ENCODE measurements at places on chromosomes 4 and X.

- peaks cover 13% of the 10 kb centered on the region for H3K4me1 ChIP-seq
- no peaks in the 10 kb centered on the region for H3K27me3 ChIP-seq
- no peak overlapping the region for H3K27ac ChIP-seq
Measured at GRCh38 chrX:136057567-136057966, 72.3 kb downstream of the SLC9A6 start.

DNA sequence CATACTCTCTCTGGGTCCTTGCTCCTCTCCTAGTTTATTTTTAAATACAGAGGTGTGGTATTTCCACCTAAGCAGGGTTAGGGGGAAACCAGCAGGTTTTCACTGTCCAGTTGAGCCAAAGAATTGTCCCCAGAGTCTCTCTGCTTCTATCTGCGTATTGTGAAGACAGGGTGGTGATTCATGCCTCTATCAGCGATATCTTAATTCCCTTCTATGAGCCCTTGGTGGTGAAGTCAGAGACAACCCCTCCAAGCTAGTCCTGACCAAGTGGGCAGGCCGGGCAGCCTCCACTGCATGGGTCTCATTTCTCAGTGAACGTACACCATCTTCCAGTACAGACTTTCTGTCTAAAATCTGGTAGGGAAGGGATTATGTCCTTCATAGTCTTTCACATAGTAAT lies 100.5 kb upstream of the GPR34 start:
- H3K4me3 ChIP-seq: no peak overlapping the region
- H3K36me3 ChIP-seq: peaks cover 4% of the 10 kb centered on the region

- DNase-seq: no peak
- no peaks in the 10 kb centered on the region for H3K36me3 ChIP-seq
- H3K4me3 ChIP-seq: no peak overlapping the region
- H3K4me1 ChIP-seq: no peaks in the 10 kb centered on the region
- peaks cover 4% of the 10 kb centered on the region for H3K27me3 ChIP-seq
- H3K27ac ChIP-seq: no peak overlapping the region
Measured at GRCh38 chr4:165393051-165393450, 14.2 kb downstream of the CPE start.

DNA sequence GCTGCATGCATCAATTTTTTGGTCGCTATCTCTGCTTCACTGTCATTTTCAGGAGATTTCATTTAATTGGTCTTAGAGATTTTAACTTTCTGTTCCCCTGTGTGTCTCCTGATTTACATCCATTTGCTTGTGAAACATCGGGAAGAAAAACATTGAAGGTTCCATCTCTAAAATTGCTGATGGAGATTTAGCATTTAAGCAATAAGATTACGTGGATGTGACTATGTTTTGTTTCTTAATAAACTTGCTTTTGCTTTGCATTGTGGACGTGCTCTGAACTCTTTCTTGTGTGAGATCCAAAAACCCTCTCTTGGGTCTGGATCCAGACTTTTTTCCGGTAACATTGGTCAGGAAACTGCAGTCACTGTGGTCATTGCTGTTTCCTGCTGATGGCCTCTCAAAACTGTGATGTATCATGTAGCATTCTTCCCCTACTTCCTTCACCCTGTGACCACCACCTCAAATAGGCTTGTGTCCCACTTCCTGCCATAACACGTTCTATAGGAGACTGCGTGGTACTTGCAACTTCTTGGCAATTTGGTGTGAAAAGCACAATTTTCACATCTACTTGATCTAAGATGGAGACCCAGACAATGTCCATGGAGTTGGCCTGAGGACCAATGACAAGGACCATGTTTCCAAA lies 4.9 kb downstream of the CXCL2 start:
- no peak overlapping the region for H3K4me3 ChIP-seq
- no peak for DNase-seq
- no peak overlapping the region for H3K27ac ChIP-seq
- no peaks in the 10 kb centered on the region for H3K36me3 ChIP-seq

DNA sequence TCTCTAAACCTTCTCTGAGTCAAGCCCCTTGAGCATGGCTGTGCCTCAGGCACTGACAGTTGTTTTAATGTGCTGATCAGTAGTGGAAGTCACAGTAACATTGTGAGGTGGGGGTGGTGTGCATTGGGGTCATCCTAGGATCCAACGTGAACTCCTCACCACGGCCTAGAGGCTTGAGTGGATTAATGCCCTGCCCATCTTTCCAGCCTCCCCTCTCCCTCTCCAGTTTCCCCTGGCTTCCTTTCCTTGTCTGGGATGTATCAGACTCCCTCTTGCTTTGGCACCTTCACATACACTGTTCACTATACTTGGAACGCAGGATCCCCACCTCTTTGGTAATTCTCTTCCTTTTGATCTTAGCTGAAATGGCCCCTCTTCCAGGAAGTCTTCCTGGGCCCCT lies 13.3 kb upstream of the PJA1 start:
- H3K4me3 ChIP-seq: no peak overlapping the region
- no peak overlapping the region for H3K27ac ChIP-seq
- no peaks in the 10 kb centered on the region for H3K36me3 ChIP-seq
- no peaks in the 10 kb centered on the region for H3K4me1 ChIP-seq
- no peak for DNase-seq

GRCh38 chr4:47598320-47598719 lies 113.2 kb downstream of the ATP10D start:
- no peak overlapping the region for H3K27ac ChIP-seq
- no peaks in the 10 kb centered on the region for H3K4me1 ChIP-seq
- no peak for DNase-seq
- no peaks in the 10 kb centered on the region for H3K36me3 ChIP-seq
- no peak overlapping the region for H3K4me3 ChIP-seq
- no peaks in the 10 kb centered on the region for H3K27me3 ChIP-seq

GRCh38 chr4:145251391-145251790 lies 71.0 kb upstream of the OTUD4 start:
- H3K27me3 ChIP-seq: peaks cover 7% of the 10 kb centered on the region
- no peak overlapping the region for H3K27ac ChIP-seq
- no peaks in the 10 kb centered on the region for H3K36me3 ChIP-seq
- no peak for DNase-seq

- no peaks in the 10 kb centered on the region for H3K27me3 ChIP-seq
- no peaks in the 10 kb centered on the region for H3K36me3 ChIP-seq
- no peak overlapping the region for H3K27ac ChIP-seq
Measured at GRCh38 chr4:21211846-21212245, 511.6 kb downstream of the PACRGL start.

- no peak for DNase-seq
- no peak overlapping the region for H3K27ac ChIP-seq
- no peaks in the 10 kb centered on the region for H3K4me1 ChIP-seq
- no peaks in the 10 kb centered on the region for H3K36me3 ChIP-seq
Measured at GRCh38 chrX:97763391-97763790, 879.7 kb downstream of the RPA4 start.

DNA sequence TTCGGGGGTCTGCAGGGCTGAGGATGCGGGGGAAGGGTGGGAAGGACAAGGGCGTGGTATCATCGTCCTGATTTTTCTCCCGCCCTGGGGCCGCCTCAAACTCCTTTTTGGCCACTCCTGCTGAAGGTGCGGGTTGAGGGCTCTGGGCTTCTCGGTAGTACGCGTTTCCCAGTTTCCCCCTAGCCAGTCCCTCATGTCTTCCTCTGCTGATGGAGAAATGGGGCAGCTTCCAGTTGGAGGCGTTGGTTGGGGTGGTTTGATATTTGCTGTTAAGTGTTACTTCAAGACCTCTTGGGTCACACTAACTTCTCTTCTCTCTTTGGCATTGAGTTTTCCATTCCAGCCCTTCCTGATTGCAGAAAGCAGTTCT lies 482 bp downstream of the GSTCD start:
- peaks cover 12% of the 10 kb centered on the region for H3K36me3 ChIP-seq
- no peaks in the 10 kb centered on the region for H3K27me3 ChIP-seq
- H3K4me1 ChIP-seq: peaks cover 36% of the 10 kb centered on the region
- H3K27ac ChIP-seq: peak overlapping the region; percentile 97
- peak overlapping the region; percentile 99 for H3K4me3 ChIP-seq

DNA sequence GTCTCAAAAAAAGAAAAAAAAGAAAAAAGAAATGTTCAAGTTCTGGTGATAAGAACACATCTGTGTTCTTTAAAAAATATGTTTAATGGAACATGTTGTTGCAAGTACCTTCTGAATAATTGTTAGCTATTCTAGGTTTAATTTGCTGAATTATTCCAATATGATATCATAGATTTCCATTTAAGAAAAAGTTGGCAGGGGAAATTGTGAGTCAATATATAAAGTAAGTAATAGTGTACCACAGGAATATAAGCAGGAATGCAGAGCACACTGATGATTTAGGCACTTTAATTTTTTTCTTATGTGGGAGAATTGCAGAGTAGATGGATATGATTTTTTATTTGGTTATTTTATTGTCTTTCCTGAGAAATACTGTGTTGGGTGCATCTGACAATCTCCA lies 190.7 kb downstream of the RPA4 start:
- no peak overlapping the region for H3K4me3 ChIP-seq
- no peaks in the 10 kb centered on the region for H3K27me3 ChIP-seq
- H3K27ac ChIP-seq: no peak overlapping the region
- H3K36me3 ChIP-seq: no peaks in the 10 kb centered on the region
- DNase-seq: no peak
- no peaks in the 10 kb centered on the region for H3K4me1 ChIP-seq

DNA sequence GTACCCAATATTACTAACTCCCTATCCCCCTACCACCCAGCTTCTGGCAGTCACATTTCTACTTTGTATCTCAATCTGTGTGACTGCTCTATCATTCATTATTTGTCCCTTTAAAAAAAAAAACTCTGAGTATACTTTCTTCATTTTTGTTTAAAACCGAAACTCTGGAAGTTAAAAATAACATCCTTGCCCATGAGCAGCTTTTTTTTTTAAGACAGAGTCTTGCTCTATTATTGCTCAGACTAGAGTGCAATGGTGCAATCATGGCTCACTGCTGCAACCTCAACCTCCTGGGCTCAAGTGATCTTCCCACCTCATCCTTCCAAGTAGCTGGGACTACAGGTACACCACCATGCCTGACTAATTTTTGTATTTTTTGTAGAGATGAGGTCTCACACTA lies 15.8 kb downstream of the UBE2K start:
- H3K27ac ChIP-seq: no peak overlapping the region
- H3K4me1 ChIP-seq: peaks cover 62% of the 10 kb centered on the region
- H3K36me3 ChIP-seq: peaks cover 22% of the 10 kb centered on the region
- no peaks in the 10 kb centered on the region for H3K27me3 ChIP-seq
- DNase-seq: no peak

GRCh38 chrX:69203638-69204037 lies 38.4 kb upstream of the PJA1 start:
- H3K4me3 ChIP-seq: no peak overlapping the region
- H3K36me3 ChIP-seq: no peaks in the 10 kb centered on the region
- H3K27ac ChIP-seq: no peak overlapping the region
- no peaks in the 10 kb centered on the region for H3K4me1 ChIP-seq
- DNase-seq: no peak
- no peaks in the 10 kb centered on the region for H3K27me3 ChIP-seq

DNA sequence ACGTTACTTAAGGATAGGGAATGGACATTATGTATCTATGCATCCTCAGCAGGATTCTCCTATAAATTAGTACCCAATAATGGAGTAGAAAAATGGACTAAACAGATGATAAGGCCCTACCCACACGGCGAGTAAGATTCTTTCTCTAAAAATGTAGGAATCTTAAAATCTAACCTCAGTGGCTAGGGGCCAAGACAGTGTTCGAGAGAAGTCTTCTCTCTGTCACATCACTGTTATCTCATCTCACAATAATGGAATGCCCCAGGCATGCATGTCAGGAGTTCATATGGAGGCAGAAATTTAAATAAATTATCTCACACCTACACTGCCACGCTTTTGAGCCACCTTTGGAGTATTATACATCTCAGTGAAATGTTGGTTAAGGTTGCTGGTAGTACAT lies 132.9 kb downstream of the LDB2 start:
- no peaks in the 10 kb centered on the region for H3K36me3 ChIP-seq
- H3K4me1 ChIP-seq: no peaks in the 10 kb centered on the region
- H3K27ac ChIP-seq: no peak overlapping the region
- H3K27me3 ChIP-seq: no peaks in the 10 kb centered on the region

- peaks cover 55% of the 10 kb centered on the region for H3K27me3 ChIP-seq
Measured at GRCh38 chr4:1405636-1406393, 427 bp downstream of the NKX1-1 start.

- peaks cover 9% of the 10 kb centered on the region for H3K4me1 ChIP-seq
- no peak overlapping the region for H3K4me3 ChIP-seq
- no peak overlapping the region for H3K27ac ChIP-seq
- H3K36me3 ChIP-seq: no peaks in the 10 kb centered on the region
- peaks cover 35% of the 10 kb centered on the region for H3K27me3 ChIP-seq
Measured at GRCh38 chrX:153883163-153883843, 2.7 kb downstream of the L1CAM start.

Data from activated naive CD8-positive, alpha-beta T cell treated with anti-CD3 and anti-CD28 coated beads, Interleukin-2, amount 50 U/mL, for 24 hours (primary cell).